ENCODE measurements at places on chromosomes 16 and 17. TPM values are rescaled to one million over a fixed set of nuclear protein-coding genes. Genes with fewer than 3 reads are reported as not detected.

- DNase-seq: no peak
Measured at GRCh38 chr17:55281649-55282378, 17.1 kb downstream of the HLF start.

- DNase-seq: no peak
Measured at GRCh38 chr17:15124746-15125145, 140.4 kb downstream of the PMP22 start.

DNA sequence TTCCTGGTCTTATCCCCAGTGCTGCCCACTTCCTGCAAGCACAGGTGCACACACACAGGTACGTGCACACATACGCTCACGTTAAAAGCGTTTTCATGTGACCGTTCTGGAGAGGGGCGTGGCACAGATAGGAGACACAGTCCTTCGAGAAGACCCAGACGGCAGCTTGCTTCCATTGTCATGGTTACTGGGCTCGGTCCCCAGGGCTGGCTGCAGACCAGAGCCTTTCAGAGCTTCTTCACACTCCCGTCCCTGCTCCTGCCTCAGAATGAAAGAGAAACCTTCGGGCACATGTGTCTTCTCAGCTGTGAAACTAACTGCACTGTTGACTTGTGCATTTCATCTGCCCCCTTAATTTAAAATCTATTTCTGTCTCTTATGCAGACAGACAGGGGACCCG lies 154.2 kb downstream of the PITPNC1 start:
- DNase-seq: no peak

DNA sequence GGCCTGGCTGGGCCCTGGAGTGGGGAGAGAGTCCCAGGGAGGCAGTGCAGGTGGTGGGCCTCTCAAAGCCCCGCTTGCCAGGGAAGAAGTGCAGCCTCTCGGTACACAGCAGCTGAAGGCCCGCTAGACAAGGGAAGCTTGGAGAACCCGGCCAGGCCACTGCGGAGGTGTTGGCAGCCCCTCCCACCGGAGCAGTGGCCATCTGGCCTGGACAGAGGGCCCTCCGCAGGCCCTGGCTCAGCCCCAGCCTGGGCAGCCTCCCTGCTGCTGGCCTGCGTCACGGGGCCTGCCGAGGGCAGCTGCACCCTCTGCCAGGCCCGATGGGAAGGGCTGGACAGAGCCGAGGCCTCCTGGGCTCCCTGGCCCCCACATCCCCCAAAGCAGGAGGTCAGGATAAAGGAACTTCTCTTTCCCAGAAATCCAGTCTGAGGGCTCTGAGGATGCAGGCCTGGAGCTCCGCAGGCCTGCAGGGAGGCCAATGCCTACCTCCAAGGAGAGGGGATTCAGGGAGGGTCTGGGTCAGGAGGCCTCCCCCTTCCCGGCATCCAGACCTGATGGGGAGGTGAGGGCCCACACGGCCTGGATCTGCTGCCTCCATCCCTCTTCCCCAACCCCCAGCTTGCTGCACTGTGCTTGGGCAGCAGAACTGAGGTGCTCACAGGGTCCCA lies 4.3 kb downstream of the SPPL2C start:
- no peak for DNase-seq

DNA sequence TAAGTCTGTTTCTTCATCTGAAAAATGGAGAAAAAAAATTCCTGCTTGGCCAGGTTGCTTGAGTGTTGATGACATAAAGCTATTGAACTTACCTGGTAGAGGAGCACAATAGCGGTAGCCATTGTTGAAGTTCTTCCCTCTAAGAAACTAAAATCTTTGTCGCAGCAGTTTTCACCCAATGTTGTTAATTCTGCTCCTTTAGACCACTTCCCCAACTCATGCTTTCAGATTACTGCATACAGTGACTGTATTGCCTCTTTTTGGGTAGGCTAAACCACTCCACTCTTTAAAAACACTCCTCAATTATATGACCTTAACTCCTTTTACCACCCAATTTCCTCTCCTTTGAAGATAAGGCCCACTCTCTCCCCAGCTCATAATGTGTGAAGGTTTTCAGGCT lies 35.7 kb upstream of the CCL2 start:
- DNase-seq: no peak

- peak; percentile 53 for DNase-seq
Measured at GRCh38 chr17:49132699-49133364, at the start of gene B4GALNT2. TSS of gene B4GALNT2 (plus strand) at chr17:49132769. CDS start at chr17:49132793, 24 bp downstream.

MYH3 gene
- total RNA-seq: 1.2 TPM

DNA sequence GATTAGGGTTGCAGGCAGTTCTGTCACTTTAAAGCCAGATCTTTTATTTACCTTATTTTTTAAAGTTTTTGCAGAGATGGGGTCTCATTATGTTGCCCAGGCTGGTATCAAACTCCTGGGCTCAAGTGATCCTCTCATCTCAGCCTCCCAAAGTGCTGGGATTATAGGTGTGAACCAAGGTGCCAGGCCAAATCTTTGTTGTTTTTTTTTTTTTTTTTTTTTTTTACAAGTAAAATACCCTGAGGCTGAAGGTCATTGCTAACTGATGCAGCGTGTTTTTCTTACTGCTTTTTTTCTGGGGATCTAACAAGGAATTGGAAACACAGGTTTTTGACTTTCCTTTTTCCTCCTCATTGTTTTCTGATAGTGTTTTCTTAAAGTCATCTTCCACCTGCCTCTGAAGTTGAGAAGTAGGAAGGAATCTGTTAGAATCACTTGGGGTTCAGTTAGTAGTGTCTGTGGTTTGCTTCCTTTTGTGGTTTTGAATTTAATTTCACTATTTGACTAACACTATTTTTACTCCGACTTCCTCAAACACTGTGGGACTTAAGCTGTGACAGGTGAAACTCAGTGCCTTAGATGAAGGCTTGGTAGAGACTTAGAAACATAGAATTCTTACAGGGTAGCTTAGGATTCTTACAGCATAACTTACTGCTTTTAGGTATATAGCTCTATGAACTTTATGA lies 22.2 kb downstream of the CLTC start:
- DNase-seq: no peak

HAS3 gene
- 1.0 TPM for total RNA-seq
